ENCODE measurements at places on chromosomes 5 and 9. TPM values are rescaled to one million over a fixed set of nuclear protein-coding genes. Genes with fewer than 3 reads are reported as not detected.

GRCh38 chr5:956941-957747, 51.5 kb upstream of the NKD2 start:
- DNase-seq = peak; percentile 71

GRCh38 chr5:169656125-169656901, 19.2 kb downstream of the DOCK2 start:
- DNase-seq = no peak

GRCh38 chr5:34957857-34958690, 28.7 kb downstream of the DNAJC21 start:
- DNase-seq = peak; percentile 24

DNA sequence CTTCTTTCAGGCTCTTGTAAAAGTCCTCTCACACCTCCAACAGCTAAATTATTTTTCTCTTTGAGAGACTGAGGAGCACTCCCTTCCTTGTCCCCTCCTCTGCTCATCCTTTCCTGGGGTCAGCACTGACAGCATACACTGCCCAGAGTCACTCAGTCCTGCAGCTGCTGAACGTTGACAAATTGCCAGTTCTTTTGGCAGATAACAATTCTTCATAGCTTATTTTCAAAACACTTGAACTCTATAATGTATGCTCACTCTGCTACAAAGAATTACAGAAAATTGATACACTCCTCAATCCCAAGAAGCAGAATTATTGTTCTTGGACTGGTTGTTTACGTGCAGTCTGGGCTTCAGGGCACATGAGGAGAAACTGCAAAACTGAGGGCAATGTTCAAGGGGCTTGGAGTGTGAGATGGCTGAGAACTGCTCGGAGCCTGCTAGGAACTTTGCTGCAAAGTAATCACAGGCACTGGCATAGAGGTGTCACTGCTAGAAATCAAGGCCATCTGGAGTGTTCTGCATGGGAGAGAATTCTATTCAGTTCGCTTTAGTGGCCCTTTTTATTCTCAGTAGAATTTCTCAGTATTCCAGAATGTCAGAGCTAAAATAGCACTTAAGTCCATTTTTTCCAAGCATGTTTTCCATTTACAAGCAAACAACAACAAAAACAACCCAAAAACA, 96.4 kb upstream of the SPOCK1 start:
- DNase-seq = no peak

CNOT8 gene
- polyA plus RNA-seq = 72.4 TPM

Data from renal pelvis (tissue), 12 donors.